CD14-positive monocyte (primary cell): ENCODE measurements at places on chromosomes 4 and X.

DNA sequence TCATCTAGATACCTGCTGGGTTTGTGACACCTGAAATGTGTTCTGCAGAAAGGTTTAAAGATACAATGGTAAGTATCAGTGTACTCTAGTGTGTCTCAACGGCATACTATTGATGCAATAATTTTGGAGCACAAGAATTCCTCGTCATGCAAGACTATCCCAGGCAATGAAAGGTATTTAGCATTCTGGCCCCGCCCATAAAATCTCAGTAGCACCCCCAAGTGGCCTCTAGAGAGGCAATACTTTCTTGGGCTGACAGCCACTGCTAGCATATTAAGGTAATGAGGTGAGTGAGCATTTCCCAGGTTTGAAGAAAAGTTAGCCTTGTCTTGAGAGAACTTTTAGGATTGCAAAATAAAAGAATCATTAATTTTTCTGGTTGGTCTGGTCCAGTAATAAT is 24.0 kb downstream of the TAB3 start:
- peak; percentile 13 for DNase-seq

- no peak for DNase-seq
Measured at GRCh38 chr4:26308568-26308967, 12.2 kb upstream of the RBPJ start.

DNA sequence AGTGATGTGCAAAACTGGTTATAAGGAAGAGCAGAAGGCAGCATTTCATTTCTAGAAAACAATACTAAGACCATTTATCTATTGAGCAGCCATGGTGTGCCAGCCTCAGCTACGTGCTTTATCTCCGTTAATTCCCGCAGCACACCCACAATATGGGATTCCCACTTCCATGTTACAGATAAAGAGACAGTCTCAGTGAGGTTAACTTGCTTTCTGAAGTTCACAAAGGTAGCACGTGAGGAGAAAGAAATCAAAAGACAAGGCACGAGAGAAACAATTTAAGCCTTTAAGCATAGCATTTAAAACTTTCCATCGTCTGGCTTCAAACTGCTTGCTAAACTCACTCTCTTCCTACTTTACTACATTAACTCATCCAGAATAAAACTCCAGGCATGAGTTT is 8.0 kb upstream of the RPL34 start:
- DNase-seq = no peak

DNA sequence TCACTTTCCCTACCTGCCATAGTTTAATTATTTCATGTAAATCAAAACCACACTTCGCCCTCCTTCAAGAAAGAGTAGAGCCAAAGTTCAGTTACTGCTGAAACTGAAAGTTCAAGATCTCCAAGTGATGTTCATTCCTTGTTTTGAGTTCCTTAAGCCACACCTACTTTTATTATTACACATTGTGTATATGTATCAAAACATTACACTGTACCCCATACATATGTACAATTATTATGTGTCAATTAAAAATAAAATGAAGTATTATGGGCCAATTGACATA is 892.3 kb upstream of the NDST4 start:
- DNase-seq = no peak

GRCh38 chr4:2417765-2418649 is at the start of gene ZFYVE28:
ZFYVE28 (minus strand) TSS chr4:2418645; CDS start chr4:2418323, 322 bp downstream.
- no peak for DNase-seq

GRCh38 chrX:115332832-115333231 is 43.3 kb downstream of the LUZP4 start:
- DNase-seq = no peak

- DNase-seq = no peak
Measured at GRCh38 chr4:125486351-125486750, 171.6 kb downstream of the FAT4 start.

GRCh38 chr4:80336582-80336981 is 1.1 kb downstream of the CFAP299 start:
- no peak for DNase-seq

DNA sequence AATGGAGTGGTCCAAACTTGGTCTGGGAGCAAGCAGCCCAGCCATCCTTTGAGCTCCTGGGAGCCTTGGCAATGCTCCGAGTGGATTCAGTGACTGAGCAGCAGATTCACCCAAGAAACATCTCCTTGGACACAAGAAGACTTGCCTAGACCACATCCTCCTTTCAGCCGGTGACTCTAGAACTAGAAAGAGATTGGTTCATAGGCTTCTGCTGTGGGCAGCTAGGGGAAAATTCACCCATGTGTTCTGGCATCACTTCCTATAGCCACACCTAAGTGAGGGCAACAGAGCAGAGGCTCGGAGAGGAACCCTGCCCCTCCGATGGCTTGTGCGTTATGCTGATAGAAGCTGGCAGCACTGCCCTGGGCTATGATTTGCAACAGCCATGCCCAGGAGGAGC is 16.0 kb downstream of the ZNF275 start:
- no peak for DNase-seq

DNA sequence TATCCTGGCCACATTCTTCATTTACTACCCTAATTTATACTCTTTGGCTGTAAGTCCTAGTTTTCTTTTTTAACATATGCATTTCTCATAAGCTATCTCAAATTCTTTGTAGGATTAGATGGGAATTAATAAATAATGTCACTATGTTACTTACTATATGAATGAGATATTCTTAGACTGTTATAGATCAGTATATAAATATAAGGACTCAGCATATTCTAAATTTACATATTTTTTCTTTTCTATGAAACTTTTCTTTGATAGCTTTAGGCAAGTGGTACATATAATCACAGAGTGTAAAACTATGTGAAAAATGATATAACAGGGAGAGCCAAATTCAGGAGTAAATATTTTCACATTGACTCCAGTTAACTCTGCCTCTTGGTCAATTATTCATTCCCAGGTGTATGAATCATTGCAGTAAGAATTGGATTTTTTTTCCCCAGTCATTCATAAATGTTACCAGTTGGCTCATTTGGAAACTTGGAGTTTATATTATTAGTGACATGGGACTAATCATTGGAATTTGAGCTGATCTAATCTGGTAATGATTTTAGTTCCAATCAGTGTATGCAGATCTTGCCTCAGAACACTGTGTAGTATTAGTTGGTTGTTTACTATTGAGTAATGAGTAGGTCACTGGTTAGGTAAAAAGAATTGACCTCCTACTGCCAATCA is 25.3 kb downstream of the FHIP1A start:
- no peak for DNase-seq

DNA sequence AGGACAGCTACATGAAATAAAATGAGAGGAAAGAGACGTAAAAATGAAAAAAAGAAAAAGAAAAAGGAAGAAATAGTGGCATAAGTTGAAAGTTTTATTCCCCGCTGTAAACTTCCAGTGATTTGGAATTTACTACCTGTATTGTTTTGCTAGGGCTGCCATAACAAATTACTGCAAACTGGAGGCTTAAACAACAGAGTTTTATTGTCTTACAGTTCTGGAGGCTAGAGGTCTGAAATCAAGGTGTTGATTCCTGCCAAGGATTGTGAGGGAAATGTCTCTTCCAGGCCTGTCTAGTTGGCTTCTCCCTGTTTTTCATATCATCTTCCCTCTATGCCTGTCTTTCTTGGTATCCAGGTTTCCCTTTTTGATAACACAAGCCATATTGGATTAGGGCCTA is 119.4 kb upstream of the PACRGL start:
- no peak for DNase-seq

GRCh38 chrX:8484360-8484949 is 19.8 kb downstream of the VCX3B start:
- no peak for DNase-seq
